CD4-positive, alpha-beta T cell treated with Interferon gamma for 1 hour (primary cell): ENCODE measurements at places on chromosomes 7 and 10.

- DNase-seq, result no peak
Observed at GRCh38 chr7:28114056-28114455, 66.5 kb downstream of the JAZF1 start.

GRCh38 chr10:87667493-87667892 is 7.8 kb downstream of the PAPSS2 start:
- no peak for DNase-seq

GRCh38 chr7:74042746-74043522 is 15.0 kb downstream of the ELN start:
- DNase-seq, result no peak

DNA sequence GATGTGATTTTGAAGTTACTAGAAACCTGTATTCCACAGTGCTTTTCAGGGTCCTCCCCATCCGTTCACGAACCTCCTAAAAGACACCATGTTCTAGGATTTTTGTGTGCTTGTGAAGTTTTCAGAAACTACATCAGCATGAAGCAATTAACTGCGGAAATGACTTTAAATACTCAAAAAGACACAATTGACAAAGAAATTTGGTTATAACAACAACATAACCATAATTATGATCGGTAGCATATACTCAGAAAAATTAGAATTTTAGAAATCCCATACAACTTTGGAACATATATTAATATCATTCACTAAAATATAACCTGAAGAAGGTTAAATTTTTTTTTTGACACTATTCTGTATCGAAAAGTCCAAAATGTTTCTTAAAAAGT is 43.8 kb upstream of the FAM20C start:
- no peak for DNase-seq

DNA sequence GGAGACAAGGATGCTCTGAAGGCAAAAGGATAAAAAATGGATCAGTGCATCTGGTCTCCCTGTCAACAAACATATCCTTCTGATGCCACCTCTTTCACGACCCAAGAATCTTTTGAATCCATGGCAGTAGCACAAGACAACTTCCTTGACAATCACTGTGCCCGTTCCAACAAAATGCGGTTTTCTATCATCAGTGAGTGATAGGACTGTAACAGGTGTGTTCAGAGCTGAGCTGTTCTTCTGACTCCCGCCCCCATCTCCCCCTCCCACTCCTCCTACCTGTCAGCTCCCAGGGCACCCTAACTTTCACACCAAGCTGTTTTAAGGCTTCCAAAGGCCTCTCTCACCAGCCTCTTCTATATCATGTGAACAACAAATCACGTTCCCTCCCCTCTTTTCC is 74.8 kb downstream of the PARD3 start:
- no peak for DNase-seq

DNA sequence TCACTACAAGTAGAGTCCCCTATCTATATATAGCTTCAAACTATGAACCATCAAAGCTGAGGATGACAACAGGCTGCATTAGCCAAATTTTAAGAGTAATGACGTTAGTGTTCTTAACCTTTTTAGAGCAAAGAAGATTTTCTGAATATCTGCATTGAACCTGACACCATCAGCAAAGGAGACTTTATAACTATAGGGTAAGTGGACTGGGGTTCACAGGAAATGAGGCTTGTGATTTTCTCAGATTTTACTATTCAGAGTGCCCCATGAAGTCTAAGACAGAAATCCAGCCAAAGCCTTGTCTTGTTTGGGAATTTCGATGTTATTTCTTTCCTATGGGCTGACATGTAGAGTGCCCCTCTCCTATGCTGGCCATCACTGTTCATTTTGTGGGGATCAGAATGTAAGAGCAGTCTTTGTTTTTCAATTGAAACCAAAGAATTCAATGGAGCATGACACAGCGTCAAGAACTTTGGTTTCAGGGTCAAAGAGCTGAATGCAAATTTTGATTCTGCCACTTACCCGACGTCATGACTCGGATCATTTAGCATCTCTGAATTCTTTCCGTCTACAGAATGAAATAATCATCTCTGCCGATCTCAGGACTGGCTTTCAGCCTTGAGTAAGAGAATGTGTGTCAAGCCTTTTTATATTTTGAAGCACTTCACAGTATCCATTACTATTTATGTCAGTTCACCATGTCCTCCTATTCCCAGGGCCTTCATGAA is 52.7 kb downstream of the DENND11 start:
- DNase-seq, result no peak
